Common myeloid progenitor, CD34-positive (primary cell): ENCODE measurements at places on chromosomes 11 and 22.

DNA sequence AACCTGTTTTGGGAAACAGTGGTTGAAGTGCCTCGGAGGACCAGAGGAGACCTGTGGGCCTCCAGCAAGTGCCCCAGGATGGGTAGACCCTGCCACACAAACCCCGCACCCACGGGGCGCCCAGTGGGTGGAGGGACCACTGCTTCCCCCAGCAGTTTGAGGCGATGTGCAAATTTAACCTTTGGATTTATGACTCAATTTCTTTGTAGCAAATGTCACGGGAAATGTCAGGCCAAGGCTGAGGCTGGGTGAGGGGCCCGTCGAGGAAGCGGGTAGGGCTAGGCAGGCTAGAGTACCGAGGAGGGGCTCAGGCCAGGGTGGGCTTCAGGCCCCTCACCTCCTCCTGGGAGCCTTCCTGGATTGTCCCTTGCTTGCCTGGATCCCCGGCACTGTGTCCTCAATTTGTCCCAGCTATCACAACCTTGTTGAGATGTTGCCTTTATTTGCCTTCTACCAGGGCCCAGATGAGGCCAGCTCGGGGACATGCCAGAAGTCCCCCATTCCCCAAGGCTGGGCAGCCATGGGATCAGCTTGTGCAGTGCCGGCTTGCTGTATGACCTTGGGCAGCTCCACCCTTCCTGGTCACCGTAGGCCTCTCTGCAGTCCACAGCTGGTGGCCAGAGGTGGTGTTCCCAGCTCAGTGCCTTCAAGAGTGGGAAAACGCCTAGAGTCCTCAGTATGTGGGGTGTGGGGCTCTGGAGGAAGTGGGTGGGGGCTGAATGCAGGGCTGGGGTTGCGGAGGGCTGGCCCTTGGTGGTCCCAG lies 39.5 kb upstream of the PRODH start:
- no peak for DNase-seq

DNA sequence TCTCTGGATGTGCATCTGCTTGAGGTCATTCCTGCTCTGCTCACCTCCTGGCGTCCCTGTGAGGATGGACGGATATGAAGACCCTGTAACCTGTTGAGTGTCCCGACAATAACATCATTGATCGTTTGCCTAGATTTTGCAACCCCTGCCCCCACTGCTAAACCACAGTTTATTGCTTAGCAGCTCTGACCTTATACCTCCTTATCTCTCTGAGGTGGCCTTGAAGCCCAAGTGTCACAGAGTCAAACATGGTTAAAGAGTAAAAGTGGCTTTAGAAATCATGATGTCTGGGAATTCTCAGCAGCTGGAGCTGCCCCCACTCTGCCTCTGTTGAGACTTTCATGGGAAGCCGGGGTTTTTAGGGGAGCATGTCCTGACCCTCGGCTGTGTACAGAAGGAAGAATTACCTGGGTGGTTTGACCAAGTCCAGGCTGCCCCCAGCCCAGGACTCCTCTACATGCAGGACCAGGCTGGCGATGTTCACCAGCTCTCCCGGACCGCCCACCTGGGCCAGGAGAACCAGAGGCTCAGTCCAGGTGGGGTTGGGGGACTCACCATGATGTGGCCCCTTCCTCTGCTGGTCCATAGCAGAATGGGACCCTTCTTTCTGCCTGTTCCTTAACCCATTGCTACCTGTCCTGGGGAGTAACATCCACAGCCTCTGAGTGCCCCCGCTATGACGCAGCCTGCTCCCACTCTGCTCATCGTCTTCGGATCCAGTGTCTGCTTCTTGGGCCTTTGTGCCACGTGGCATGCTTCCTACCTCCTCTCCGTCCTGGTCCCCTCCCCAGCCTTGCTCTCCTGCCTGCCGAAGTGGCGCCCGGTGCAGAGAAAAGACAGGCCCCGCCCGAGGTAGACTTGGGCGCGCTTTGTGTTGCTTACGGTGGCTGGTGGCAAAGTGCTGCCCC lies 33.4 kb upstream of the FTH1 start:
- DNase-seq: no peak

DNA sequence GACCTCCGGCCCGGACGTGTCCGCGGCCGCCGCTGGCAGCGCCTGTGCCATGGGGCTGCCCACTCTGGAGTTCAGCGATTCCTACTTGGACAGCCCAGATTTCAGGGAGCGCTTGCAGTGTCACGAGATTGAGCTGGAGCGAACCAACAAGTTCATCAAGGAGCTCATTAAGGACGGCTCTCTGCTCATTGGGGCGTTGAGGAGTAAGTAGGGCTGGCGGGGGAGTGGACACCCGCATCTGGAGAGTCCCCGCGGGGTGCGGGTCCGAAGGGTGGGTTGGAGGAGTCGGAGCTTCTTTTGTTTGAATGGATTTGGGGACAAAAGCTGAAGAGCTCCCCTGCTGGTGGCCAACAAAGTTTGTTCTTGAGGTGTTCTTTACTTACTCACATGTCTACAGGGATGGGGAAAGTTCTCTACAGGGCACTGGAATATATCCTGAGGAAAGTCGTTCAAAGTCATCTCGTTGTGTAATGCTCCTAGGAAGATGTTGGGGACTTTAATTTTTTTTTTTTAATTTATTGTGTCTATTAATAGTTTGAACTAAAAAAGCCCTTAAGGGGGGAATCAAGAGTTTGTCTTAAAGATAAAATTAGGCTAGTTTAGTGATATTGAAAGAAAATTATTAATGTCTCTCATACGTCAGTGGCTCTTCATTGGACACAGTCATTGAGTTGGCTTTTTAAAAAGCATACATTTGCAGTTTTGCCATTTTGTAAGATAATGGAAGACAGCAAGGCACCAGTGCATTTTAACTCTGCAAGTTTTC lies 725 bp downstream of the ARHGAP42 start:
- DNase-seq: peak; percentile 74

GRCh38 chr11:127564810-127565209 lies 564.2 kb upstream of the KIRREL3 start:
- no peak for DNase-seq

DNA sequence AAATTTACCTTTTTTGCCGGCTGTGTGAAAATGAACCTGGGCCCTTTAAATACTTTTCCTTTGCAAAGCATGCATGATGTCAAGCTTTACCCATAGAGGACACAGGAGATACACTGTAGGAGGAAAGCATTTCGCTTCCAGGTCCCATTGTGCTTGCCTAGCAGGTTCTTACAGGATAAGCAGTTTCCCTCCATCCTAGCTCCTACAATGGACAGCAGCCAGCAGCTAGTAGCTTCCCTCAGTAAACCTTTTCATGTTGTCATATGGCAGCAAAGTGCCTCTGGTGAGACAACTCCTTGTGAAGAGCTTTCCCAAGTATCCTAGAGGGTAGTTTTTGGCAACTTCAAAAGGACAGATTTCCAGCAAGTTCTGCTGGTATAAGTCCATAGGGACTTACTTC lies 78.4 kb downstream of the RBFOX2 start:
- DNase-seq: no peak

DNA sequence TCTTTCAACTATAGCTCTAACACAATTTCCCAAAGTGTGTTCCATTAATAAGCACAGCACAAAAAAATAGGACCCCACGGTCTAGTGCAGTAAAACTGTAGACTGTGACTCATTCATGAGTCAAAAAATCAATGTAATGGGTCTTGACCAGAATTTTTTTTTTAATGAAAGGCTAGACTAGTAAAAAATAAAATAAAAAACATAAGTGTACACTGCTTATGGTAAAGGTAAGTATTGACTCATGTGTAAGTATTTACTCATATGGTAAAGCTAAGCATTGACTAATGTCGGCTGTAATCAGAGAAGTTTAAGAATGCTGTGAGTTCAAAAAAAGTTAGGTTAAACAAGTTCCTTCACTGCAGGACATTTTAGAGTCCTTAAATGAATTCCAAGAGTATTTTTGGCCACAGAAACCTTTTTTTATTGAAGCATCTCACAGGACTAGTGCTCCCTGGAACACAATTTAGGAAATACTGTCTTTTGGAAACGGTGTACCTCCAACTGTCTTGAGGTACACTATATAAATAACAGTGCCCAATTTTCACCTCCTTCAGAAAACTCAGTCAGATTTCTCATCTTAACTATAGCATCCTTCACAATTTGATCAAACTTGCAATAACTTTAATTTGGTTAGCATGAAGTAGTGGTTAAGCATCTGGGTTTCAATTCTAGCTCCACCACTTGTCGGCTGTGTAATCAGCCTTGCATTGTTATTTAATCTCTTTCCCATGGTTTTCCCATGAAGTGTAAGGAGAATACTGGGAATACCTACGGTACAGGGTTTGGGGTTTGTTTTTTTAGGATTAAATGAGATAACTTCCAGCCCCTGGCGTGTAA lies 2.1 kb downstream of the CCDC73 start:
- DNase-seq: no peak

DNA sequence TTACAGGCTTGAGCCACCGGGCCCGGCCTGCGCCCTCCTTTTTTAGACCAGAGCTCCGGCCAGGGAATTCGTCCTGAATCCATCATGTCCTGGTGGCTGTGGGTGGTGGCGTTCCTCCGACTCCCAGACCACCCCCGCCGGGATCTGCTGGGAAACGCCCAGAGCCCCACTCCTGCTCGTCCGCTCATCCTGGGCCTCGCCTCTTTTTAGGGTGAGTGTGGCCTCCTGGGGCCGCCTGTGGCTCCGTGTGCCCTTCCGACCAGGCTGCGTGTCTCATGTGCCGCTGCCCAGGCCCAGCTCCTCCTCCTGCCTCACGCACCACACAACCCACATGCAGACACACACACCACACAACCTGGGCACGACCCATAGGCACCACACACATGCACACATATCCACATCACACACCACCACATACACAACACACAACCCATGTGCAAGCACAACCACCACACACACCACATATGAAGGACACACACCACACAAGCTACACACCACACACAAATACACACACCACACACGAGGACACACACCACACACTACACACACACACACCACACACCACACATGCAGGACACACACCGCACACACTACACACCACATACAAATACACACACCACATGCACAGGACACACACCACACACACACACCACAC lies 946.2 kb downstream of the BRD1 start:
- no peak for DNase-seq
